ENCODE measurements at places on chromosomes 11 and 22.

DNA sequence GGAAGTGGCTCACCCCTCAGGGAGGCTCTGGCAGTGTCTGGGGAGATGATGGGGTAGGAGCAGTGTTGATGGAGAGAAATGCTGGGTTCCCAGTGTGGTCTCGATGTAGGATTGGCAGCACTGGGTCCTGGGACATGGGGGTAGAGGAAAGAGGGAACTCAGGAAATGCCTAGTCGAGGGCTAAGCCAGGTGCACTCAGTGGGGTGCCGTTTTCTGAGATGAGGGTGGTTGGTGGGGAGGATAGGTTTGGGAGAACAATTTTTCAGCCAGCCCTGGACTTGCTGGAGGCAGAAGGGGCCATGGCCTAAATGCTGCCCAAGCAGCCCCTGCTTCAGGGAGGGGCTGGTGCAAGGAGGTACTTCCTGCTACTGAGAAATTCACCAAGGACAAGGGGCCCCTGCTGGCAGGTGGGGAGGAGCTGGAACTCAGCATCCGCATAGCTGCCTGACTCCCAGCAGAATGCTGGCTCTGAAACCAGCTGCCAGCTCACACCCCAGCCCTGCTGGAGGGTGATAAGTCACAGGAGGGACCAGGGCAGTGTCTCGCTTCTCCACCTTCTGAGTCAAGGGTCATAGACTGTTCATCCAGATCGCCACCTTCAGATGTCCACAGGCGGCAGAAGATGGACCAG lies 6.0 kb downstream of the CCDC157 start:
- no peak for DNase-seq

DNA sequence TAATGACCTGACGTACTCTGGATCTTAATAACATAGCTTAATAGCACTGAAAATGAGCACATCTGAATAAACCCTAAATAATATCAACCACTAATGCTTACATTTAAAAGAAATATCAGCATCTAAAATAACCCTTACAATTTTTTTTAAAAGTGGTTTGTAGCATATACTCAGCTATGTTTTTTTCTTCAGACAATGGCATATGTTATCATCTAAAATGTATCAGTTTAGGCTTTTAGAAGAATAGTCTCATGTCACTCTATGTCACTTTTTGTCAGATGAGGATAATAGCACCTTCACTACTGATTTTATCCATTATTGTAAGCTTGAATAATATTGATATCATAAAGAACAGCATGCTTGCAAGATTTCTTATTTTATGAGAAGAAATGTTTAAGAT lies 654.9 kb upstream of the ANO5 start:
- no peak for DNase-seq

- DNase-seq: no peak
Observed at GRCh38 chr11:59804061-59804460, 6.5 kb downstream of the MRPL16 start.

DNA sequence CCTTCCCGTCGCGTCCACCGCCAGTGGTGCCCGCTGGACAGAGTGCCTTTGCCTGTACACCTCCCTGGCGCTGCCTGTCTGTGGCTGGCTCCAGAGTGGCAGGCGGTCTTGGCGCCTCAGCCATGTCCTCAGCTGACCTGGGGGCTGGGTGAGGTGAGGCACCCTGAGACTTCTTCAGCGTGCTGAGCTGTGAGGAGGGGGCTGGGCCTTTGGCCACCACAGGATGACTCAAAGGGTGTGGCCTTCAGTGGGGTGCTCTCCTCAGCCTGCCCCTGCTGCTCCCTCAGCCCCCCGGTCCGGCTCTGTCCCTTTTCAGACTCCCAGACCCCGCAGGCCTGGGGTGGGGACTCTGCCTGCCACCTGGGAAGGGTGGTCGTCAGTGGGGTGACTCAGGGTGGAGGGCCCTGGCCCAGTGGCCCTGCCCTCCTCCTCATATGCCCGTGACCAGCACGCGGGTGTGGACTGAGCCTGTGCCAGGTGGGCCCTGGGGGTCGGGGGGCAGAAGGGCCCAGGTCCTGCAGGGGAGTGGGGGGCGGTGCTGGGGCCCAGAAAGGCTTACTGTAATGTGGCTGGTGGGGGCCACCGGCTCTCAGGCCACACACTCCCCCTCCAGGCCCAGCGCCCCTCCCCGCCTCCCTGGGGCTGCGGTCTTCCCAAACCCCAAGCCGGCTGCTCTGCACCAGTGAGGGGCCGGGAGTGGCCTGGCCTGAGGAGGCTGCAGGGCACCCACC lies 15.9 kb downstream of the CRELD2 start:
- DNase-seq: no peak

DNA sequence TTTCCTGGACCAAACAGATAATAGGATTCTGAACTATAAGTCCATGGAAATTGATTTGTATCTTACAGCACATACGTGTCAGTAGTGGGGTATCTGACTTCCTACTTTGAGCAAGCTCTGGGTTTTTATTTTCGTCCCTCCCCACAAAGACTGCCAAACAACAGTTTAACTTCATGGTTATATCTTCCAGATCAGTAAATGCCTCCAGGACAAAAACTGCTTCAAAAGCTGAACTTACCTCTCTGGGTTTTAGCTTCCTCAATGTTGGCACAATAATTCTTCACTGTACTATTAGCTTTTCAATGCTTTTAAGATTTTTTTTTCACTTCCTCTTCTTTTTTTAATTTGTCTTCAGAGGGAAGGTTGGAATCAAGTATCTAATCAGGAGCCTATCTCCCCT lies 4.2 kb upstream of the DPF2 start:
- DNase-seq: no peak

- DNase-seq: no peak
Observed at GRCh38 chr11:77789061-77789730, 31.3 kb downstream of the RSF1 start.

DNA sequence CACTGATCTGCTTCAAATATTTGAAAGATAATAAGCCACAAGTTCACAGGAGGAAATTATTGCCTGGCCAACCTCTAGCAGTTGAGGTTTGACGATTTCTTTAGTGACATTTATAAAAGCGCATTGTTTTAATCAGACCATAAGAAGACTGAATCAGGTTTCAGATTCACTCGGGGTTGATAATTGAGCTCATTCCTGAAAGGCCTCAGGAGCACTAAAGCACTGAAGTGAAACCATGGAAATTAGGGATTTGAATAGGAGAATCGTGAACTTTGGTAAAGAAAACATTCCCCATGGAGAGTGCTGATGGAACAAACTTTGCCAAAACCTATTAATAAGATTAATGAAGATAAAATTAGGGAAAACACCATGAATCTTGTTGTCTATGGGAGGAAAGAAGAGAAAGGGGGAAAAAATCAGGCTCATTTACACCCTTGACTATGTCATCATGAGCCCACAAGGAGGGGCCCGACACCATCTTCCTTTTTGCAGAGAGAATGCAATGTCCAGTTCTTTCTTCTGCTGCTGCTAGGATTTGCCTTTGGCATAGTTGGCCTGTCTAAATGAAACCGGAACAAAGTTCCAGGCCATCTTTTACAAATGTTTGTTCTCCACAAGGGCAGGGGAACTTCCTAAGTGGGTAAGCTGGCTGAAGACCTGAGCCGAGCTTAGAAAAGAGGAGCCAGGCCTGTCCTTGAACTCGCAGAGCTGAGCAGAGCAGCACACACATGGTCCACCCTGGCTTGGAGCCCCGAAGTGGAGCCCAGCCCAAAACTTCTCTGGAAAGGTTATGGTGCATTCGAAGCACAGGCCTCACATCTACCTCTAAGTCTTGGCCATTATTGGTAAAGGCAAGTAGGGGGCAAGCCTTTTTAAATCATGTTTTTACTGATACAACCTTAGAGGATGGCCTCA lies 56.1 kb upstream of the EIF3M start:
- DNase-seq: no peak

- DNase-seq: no peak
Observed at GRCh38 chr11:29343465-29344333, 673.1 kb downstream of the KCNA4 start.

GRCh38 chr11:64661146-64661545 lies 61.9 kb downstream of the NRXN2 start:
- DNase-seq: peak; percentile 91
